ENCODE measurements at places on chromosomes 4 and X. TPM values are rescaled to one million over a fixed set of nuclear protein-coding genes. Genes with fewer than 3 reads are reported as not detected.
A peak's percentile ranks its signal among the peaks of the same experiment; 100 is the strongest.

- H3K36me3 ChIP-seq: no peaks in the 10 kb centered on the region
- peaks cover 12% of the 10 kb centered on the region for H3K4me1 ChIP-seq
- H3K27me3 ChIP-seq: peaks cover 19% of the 10 kb centered on the region
- H3K27ac ChIP-seq: no peak overlapping the region
Observed at GRCh38 chrX:18422886-18423285, 2.5 kb upstream of the CDKL5 start.

The MAGEA8 gene
- total RNA-seq: not detected

The BEX5 gene
- total RNA-seq: 3.0 TPM

- peaks cover 35% of the 10 kb centered on the region for H3K36me3 ChIP-seq
- peaks cover 21% of the 10 kb centered on the region for H3K4me1 ChIP-seq
- no peak for DNase-seq
- H3K4me3 ChIP-seq: no peak overlapping the region
- H3K27ac ChIP-seq: no peak overlapping the region
- H3K27me3 ChIP-seq: no peaks in the 10 kb centered on the region
Observed at GRCh38 chr4:99047710-99048109, 40.9 kb downstream of the ADH5 start.

DNA sequence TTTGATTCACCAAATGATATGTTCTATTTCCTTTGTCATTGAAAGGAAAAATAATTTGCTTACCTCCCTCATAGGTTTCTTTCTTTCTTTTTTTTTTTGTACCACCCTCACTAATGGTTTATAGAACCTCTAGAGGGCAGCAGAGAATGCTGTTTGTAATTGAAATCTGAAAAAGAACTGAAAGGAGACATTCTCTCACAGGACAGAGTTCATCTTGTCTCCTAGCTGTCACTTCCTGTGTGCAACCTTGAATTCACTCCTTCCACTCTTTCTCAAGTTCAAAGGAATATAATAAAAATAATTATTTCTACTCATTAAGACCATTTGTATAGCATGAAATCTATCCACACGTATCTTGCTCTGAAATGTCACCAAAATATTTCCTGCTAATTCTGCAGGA, 51.0 kb downstream of the GUCY1B1 start:
- H3K27ac ChIP-seq: no peak overlapping the region
- H3K36me3 ChIP-seq: no peaks in the 10 kb centered on the region
- no peak overlapping the region for H3K4me3 ChIP-seq
- no peak for DNase-seq

The TMPRSS11A gene
- total RNA-seq: not detected

- no peak for DNase-seq
- no peak overlapping the region for H3K4me3 ChIP-seq
- H3K27me3 ChIP-seq: peaks cover 12% of the 10 kb centered on the region
- H3K4me1 ChIP-seq: peaks cover 2% of the 10 kb centered on the region
- H3K36me3 ChIP-seq: no peaks in the 10 kb centered on the region
Observed at GRCh38 chrX:69015156-69015555, 150.1 kb downstream of the PJA1 start.

DNA sequence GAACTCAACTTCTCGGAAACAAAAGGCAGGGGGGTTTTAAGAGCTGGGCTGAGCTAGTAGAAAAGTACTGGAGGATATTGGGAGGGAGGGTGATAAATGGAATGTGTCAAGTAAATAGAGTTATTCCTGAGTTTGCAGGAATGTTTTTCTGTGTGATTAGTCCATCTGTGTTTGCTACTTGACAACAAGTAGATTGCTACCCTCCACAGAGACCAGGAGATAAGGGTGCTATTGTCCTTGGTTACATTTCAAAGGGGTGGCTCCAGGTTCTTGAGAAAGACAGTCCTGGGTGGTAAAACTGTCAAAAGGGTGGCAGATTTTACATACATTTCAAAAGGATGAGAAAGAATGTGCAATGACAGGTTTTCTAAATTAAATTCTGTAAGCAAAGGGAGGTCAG, 181.2 kb upstream of the PPP3CA start:
- H3K27ac ChIP-seq: no peak overlapping the region
- peaks cover 59% of the 10 kb centered on the region for H3K27me3 ChIP-seq
- peaks cover 24% of the 10 kb centered on the region for H3K4me1 ChIP-seq

- H3K4me3 ChIP-seq: peak overlapping the region; percentile 43
- H3K27me3 ChIP-seq: peaks cover 25% of the 10 kb centered on the region
- no peak overlapping the region for H3K27ac ChIP-seq
- H3K36me3 ChIP-seq: no peaks in the 10 kb centered on the region
- H3K4me1 ChIP-seq: no peaks in the 10 kb centered on the region
Observed at GRCh38 chr4:72569719-72570235, 756 bp upstream of the ADAMTS3 start.
